PC-9 (cell line): ENCODE measurements at places on chromosomes 7 and 10. TPM values are rescaled to one million over a fixed set of nuclear protein-coding genes. Genes with fewer than 3 reads are reported as not detected.

Gene ZP3
- total RNA-seq, result 14.2 and 20.9 TPM in 2 replicates

Gene SRRM3
- total RNA-seq, result 0.74 and 1.2 TPM in 2 replicates

Gene LRRC18
- not detected in 2 replicates for total RNA-seq

Gene PRSS1
- total RNA-seq, result 0.94 TPM in 1 of 2 replicates, not detected in the other

Gene PDE1C
- 1.7 and 2.1 TPM in 2 replicates for total RNA-seq

Gene PTPRN2
- total RNA-seq, result not detected in 2 replicates

Gene OR2A12
- total RNA-seq, result not detected in 2 replicates

Gene MAGI2
- total RNA-seq, result 0.92 and 1.6 TPM in 2 replicates

Gene HMX3
- not detected in 2 replicates for total RNA-seq

Gene HABP2
- total RNA-seq, result not detected in 2 replicates

Gene CYP2C9
- total RNA-seq, result not detected in 2 replicates

Gene FAM237B
- total RNA-seq, result not detected in 2 replicates

Gene LRMDA
- not detected in 2 replicates for total RNA-seq

Gene GRID1
- total RNA-seq, result not detected in 2 replicates

Gene ASB13
- total RNA-seq, result 16.9 and 22.2 TPM in 2 replicates

Gene MYO1G
- total RNA-seq, result 0.24 and 0.28 TPM in 2 replicates

Gene METTL27
- total RNA-seq, result 23.2 and 34.7 TPM in 2 replicates

Gene OR6B1
- total RNA-seq, result not detected in 2 replicates

Gene MEOX2
- 0.22 TPM in 1 of 2 replicates, not detected in the other for total RNA-seq
